ENCODE measurements at places on chromosomes 16 and 17. TPM values are rescaled to one million over a fixed set of nuclear protein-coding genes. Genes with fewer than 3 reads are reported as not detected.

Gene ODAD4
- 4.5 TPM for total RNA-seq

Gene KCNAB3
- total RNA-seq = 2.8 TPM

Gene TBC1D3C
- not detected for total RNA-seq

Gene CACNG1
- 0.24 TPM for total RNA-seq

Gene ALOX15
- 2.1 TPM for total RNA-seq

Gene CD300E
- not detected for total RNA-seq

Gene GRIN2C
- total RNA-seq = 0.72 TPM

Gene LGALS9C
- total RNA-seq = 0.63 TPM

Gene KRTAP1-1
- total RNA-seq = not detected

Gene TNS4
- 1.8 TPM for total RNA-seq

Gene MYH1
- total RNA-seq = not detected
